Activated CD4-positive, alpha-beta T cell treated with anti-CD3 and anti-CD28 coated beads, Interleukin-2, amount 50 U/mL, for 1 hour (primary cell): ENCODE measurements at places on chromosomes 7 and 10.

DNA sequence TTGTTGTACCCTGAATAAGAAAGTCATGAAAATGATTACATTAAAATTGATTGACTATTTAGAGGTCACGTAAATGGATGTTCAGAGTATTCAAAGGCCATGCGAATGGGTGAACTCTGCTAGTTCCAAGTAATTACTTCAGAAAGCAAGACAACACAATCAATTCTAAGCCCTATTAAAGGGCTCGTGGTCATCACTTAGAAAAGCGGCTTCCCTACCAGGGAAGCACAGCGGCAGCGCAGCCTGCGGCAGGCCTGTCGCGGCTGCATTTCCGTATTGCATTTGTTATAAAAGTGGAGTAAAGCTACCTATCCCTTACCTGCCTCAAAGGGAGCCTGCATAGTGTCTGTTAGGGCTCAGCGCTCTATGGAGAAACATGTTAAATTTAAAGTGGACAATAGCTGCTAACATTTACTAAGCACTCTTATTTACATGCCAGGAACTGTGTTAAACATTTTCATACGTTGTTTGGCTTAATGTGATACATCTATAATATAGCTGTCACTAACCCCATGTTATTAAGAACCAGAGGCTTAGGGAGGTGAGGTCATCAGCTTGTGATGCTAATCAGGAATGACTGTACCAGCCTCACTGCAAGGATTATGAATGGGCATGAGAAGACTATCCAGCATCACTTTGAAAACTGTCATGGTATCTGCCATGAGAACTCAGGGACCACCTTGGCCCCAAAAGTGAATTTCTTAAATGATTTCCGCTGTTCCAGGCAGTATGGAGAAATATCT is 187.5 kb downstream of the CELF2 start:
- DNase-seq, result no peak

DNA sequence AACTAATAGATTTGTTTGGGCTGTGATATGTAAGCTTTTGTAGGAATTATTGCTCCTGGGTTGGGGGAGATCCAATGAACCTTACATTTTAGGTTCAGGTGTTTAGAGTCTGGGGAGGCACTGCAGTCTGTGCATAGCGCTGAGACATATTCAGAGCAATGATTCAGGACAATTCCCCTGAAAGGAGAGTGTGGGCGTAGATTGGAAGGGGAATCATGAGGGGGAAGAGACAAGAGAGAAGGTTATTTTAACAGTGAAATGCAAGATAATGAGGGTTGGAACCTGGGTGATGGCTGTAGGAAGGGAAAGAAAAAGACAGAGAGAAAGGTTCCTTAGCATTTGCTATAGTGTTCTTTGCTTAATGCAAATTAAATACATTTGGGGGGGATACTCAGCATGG is 1013.4 kb downstream of the REEP3 start:
- DNase-seq, result no peak

DNA sequence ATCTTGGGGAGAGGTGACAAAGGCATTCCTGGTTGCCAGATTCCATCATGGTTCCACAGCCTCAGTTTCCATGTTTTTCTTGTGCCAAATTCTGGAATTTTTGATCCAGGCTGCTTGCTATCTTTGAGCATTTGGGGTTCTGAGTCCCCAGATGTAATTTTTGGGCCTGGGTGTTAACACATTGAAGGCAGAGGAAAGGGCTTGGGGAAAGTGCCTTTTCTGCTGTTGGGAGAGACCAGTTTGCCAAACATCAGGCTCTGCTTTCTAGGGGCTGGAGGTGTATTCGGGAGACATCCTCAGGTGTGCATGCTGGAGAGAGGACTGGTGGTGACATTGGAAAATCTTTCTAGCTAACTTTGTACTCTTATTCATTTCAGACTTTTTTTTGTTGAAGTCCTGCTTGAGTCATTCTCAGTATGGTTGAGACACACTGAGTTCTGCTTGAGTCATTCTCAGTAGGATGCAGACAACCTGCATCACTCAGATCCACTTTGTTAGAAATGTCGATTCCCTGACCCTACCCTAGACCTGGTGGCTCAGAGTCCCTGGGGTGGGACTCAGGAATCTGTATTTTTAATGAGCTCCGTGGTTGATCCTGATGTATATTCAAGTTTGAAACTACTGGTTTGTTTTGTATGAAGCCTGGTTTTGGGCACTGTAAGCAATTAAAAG is 101.0 kb downstream of the LRMDA start:
- no peak for DNase-seq

- DNase-seq, result no peak
Observed at GRCh38 chr10:95477175-95477520, 84.0 kb downstream of the SORBS1 start.

- DNase-seq, result no peak
Observed at GRCh38 chr10:1515121-1515779, 222.1 kb downstream of the ADARB2 start.

GRCh38 chr7:151081170-151082101 is 827 bp upstream of the FASTK start:
- no peak for DNase-seq

- DNase-seq, result peak; percentile 57
Observed at GRCh38 chr7:76260171-76260703, 42.2 kb upstream of the HSPB1 start.

GRCh38 chr10:60973086-60973485 is 29.1 kb upstream of the RHOBTB1 start:
- no peak for DNase-seq

DNA sequence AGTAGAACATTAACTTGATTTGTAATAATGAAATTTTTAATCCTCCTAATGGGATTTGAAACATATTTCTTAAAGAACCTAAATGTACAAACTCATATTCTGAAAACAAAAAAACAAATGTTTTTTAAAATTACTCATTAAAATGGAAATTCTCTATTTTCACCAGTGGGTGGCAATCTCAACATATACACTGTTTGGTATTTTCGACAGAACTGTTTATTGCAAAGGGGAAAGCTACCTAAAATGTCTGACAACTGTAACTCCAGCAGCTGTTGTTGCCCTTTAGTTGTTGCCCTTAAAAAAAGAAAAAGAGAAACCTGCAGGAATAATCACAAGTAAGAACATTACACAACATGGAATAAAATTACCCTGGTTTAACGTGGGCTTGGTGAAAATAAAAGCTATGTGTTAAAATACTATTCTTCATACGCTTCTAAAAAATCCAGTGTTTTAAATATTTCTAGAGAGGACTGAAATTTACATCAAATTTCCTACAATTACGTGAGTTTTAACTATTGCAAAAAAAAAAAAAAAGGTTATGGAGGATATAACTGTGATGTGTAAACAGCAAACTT is 54.5 kb downstream of the COL1A2 start:
- DNase-seq, result no peak

DNA sequence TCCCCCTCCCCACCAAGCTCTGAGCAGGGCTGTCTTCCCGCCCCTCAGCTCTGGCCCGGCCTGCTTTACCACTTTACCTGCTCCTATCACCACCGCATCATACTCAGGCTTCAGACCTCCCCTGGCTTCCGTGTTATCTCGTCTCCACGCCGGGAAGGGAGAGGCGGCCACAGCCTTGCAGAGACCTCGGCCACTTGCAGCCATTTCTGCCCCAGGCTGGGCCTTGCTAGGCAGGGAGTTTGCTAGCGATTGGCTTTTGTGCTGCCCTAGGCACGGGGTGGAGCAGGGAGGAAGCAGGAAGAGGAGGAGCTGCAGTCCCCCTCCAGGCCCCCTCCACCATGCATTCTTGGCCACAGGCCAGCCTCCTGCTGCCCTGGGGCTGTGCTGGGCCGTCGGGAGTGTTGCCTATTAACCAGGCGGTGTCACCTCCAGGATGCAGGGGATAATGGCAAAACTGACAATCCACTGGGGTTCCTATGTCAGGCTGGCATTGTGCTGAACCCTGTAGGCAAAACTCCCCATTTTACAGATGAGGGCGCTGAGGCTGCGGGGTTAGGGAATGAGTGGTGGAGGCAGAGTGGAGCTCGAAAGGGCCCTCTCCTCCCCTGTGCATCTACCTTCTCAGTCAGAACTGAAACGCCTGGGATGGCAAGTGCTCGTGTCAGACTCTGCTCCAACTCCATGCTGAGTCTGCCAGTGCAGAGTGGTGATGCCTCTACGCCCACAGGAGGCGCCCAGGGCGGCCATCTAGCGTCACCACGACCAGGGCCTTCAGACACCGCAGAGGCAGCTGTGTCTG is at the start of gene PYROXD2:
TSS of gene PYROXD2 (minus strand) at position 251 of the 799 bp plus-strand sequence. CDS start at position 204, 47 bp downstream.
- peak; percentile 32 for DNase-seq

DNA sequence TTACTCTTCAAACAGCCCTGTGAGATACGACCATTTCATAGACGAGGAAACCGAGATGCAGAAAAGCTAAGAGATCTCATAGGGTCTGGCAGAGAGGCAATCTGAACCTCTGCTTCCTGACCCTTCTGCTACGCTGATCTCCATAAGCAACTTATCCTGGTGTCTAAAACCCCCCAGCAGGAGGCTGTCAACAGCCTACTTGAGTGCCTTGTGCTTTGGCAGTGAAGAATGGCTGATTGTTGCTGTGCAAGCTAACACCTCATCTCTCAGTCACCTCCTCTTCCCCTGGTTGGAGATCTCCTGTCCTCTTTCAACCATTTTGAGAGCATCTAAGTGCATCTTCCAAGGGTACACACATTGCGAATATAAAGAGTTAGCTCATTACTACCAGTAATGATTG is 86.2 kb downstream of the AOAH start:
- no peak for DNase-seq

DNA sequence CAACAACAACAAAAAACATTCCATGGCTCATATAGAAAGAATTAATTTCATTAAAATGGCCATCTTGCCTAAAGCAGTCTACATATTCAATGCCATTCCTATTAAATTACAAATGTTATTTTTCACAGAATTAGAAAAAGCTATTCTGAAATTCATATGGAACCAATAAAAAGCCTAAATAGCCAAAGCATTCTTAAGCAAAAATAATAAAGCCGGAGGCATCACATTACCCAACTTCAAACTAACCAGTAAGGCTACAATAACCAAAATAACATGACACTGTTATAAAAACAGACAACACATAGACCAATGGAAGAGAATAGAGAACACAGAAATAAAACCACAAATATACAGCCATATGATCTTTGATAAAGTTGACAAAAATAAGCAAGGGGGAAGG is 330.4 kb downstream of the KIF20B start:
- DNase-seq, result no peak

DNA sequence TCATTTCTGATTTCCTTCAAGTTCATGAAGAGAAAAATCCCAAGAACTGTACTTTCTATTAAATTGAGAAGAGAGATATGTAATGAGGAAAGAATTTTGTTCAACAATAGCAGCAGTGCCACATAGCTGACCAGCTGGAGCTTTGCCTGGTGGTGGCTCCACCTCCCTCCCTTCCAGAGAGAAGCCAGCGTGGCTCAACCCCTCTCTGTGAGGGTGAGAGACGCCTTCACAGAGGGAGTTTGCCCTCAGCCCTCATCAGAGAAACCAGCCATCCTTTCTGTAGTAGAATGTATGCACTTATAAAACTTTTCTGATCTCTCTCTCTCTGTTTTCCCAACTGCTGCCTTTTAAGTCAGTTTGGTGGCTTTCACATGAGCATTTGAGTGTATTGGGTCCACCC is 20.5 kb upstream of the COL1A2 start:
- no peak for DNase-seq

DNA sequence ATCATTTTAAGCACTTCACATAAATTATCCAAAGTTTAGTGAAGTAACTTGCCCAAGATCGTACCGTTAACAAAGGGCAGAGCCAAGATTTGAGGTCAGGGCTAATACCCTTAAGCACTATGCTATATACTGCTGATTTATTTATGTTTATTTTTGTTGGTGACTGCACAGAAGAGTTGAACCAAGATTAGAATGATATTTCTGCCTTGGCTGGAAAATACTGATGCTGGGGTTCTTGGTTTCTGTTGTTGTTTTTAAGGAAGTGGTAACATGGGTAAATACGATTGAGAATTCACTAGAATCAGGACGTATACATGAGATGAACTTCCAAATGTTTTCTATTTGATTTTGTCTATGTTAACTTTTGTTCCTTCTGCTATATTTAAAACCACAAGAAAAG is 9.3 kb downstream of the ADD3 start:
- DNase-seq, result no peak

GRCh38 chr10:132448248-132448731 is 51.3 kb downstream of the PWWP2B start:
- DNase-seq, result peak; percentile 45

GRCh38 chr7:151122276-151122675 is 36.0 kb downstream of the AGAP3 start:
- no peak for DNase-seq

- DNase-seq, result no peak
Observed at GRCh38 chr7:84813376-84813775, 373.5 kb downstream of the SEMA3D start.
